ENCODE measurements at places on chromosomes 3 and 15.

DNA sequence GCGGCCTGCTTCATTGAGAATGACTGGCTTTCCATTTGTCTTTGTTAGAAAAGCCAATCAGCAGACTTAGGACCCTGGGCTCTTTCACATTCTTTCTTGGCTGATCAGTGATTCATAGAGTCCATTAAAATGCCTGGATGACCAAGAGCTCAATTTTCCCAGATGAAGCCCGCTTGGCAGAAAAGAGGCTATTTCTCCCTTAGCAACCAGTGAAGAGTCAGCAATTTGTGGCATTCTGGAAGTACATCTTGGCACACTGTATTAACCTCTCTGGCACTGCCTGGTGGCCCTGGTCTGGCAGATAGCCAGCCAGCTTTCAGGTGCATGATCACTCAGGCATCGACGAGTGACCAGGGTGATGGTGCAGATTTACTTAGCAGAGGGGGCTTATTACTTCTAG lies 145.7 kb upstream of the PLAAT1 start:
- no peak for DNase-seq

GRCh38 chr15:67331676-67332075 lies 77.1 kb downstream of the IQCH start:
- no peak for DNase-seq

DNA sequence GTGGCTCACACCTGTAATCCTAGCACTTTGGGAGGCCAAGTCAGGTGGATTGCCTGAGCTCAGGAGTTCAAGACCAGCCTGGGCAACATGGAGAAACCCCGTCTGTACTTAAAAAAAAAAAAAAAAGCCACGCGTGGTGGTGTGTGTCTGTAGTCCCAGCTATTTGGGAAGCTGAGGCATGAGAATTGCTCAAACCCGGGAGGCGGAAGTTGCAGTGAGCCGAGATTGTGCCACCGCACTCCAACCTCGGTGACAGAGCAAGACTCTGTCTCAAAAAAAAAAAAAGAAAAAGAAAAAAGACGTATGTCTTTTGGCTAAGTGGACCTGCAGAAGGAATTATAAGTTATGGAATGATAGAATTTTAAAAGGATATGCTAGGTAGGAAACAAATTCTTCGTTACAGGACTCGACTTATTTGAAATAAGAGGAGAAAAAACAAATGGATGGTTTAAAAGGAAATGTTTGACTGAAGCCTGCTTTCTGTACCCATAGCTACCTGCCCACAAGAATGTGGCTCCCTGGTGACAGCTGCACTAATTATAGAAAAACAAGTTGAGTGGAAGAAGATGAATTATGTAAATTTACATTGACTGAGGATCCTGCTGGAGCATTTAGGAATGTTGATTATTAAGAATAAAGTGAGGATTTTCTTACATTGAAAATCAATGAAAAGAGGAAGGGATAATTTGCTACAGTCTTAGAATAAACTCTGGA lies 36.0 kb upstream of the SKIL start:
- DNase-seq: no peak

DNA sequence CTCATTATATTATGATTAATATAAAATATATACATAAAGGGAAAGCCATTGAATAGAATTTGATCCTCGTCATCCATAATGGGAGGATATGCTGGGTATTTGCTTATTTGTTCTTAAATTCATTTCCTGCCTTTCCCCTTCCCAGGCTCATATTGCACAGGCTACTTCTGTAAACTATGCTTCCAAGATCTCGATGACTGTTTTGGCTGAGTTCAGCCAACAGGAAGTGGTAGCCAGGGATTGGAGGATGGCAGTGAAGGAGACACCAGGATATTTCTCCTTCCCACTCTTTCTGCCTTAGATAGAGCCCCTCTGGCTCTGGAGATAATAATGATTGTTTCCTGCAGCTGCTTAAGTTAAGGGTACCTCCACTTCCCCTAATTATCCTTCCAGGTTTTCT lies 44.3 kb upstream of the DYNC1LI1 start:
- no peak for DNase-seq

DNA sequence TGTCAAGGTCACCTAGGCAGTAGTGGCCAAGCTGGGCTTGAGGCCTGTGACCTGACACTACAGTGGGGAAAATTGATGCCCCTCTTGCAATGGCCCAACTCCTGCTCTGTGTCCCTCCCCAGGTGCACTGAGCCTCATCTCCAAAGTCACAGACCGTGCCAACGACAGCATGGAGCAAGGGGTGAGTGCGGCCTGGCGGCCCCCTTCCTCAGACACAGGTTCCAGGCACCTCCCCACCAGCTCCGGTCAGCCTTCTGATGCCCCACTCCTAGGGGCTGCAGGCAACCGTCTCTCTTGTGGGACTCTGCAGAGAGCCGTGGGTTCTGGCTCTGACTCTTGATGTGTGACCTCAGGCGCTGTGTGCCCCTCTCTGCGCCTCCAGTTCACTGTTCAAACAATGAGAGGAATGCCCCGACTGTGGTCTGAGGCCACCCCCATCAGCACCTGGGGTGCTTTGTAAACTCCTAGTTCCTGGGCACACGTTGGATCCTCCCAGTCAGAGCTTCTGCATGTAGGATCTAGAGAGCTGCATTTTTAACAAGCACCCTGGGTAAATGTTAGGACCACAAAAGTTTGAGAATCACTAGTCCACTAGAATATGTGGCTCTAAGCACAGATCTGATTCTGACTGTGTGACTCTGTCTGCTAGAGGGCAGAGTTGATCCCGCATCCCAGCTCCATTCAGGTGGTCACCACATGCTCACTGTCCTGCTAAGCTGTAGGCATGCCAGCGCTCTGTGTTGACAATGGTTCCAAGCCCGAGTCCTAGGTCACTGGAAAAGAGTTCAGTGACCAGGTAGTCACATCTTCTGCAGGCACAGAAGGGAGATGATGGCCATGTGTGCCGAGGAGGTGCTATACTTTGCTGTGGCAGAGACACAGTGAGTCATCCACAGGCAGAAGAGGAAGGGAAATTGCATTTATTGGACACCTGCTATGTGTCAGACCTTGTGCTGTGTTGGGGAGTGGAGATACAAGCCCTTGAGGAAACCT lies 46.2 kb upstream of the NR2C2 start:
- DNase-seq: no peak

DNA sequence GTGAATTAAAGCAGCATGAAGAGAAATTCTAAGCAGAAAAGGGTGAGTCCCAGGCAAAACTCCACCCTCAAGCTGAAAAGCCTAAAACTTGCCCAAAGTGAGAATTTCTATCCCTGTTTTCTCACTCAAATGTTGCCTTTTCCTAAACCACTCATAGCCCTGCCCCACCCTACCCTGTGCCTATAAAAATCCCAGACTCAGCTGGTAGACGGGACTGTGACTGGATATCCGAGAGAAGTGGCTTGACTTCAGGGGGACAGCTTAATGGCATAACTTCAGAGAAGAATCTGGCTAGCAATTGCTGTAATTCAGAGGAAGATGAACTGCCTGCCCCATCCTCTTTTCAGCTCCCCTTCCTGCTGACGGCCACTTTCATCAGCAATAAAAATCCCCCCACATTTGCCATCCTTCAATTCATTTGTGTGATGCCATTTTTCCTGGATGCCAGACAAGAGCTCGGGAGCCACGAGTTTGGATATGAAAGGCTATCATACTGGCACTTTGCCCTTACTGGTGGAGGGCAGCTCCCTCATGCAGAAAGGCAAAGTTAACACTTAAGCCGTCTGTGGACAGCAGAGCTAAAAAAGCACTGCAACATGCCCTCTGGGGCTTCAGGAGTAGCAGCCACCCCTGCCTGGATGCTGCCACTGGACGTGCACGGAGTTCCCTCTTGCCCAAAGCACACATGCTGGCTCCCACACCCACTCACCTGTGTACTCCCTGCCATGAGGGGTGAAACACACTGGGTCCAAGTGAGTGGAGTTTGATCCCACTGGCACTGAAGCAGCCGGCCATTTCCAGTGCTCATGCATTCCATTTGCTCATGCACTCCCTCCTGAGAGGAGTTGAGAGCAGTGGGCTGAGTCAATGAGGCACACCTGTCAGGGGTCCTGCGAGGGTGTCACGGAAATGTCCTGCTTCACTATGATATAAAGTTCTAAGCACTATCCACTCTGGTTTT lies 670.6 kb downstream of the PLOD2 start:
- DNase-seq: no peak

- no peak for DNase-seq
Measured at GRCh38 chr3:100086401-100086800, 27.9 kb downstream of the FILIP1L start.

DNA sequence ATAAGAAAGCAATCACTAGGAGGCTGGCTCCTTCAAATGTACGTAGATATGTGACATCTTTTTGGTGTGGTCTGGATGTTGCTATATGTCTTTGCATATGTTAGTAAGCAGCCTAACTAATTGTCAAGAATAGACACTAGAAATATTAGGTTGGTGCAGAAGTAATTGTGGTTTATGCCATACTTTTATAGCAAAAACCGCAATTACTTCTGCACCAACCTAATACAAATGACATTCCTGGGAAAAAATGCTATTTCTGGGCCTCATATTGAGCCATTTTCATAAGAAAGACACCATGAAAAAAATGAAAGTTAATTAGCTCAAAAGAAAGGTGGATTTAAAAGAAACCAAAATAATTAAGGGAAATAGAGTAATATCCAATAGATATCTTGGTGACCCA lies 555.8 kb downstream of the ZNF385D start:
- DNase-seq: no peak
